ENCODE measurements at places on chromosomes 11 and 22.

GRCh38 chr22:38153821-38154562, 27.6 kb downstream of the PLA2G6 start:
- DNase-seq = no peak

GRCh38 chr11:120633616-120634393, 122.3 kb downstream of the GRIK4 start:
- DNase-seq = no peak

DNA sequence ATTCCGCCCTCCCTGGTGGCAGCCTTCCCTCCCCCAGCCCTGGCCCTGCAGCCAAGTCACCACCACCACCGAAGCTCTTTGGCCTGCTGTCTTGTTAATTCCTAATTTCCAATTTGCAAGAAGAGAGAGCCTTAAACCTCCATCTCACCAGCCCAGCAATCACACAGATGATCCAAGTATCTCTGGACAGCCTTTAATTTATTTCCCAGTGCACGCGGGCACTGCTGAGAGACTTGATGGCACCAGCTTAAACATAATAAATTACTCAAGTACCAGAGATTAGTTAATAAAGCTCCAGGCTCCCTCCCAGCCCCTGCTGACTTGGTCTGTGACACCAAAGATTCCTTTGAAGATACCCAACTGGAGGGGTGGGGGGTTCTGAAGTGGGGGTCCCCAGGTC, 494.7 kb downstream of the BUD13 start:
- no peak for DNase-seq

- DNase-seq = no peak
Measured at GRCh38 chr11:61951484-61952135, 1.5 kb downstream of the BEST1 start.

GRCh38 chr11:64501500-64502427, 89.3 kb upstream of the SLC22A12 start:
- no peak for DNase-seq

All from activated CD4-positive, CD25-positive, alpha-beta regulatory T cell (primary cell).